Myocyte (in vitro differentiated cells): ENCODE measurements at places on chromosomes 1 and 21. TPM values are rescaled to one million over a fixed set of nuclear protein-coding genes. Genes with fewer than 3 reads are reported as not detected.

- DNase-seq, result no peak
Measured at GRCh38 chr1:242787968-242788367, 263.5 kb upstream of the PLD5 start.

DNA sequence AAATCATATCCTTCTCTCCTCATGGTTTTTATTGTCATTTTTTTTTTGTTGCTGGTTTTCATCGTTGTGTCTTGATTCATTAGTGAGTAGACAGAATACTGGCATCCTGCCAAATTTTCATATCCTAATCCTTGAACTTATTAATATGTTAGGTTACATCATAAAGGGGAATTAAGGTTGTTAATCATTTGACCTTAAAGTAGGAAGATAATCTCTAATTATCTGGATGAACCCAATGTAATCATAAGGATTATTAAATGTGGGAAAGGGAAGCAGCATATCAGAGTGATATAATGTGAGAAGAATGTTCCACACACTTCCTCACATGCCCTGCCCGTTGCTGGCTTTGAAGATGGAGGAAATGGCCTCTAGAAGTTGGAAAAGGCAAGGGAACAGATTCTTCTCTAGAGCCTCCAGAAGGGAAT, 299.7 kb downstream of the HMCN1 start:
- DNase-seq, result peak; percentile 1

- no peak for DNase-seq
Measured at GRCh38 chr1:89935235-89935634, 59.7 kb upstream of the ZNF326 start.

- no peak for DNase-seq
Measured at GRCh38 chr1:55468142-55468795, 253.1 kb upstream of the USP24 start.

DNA sequence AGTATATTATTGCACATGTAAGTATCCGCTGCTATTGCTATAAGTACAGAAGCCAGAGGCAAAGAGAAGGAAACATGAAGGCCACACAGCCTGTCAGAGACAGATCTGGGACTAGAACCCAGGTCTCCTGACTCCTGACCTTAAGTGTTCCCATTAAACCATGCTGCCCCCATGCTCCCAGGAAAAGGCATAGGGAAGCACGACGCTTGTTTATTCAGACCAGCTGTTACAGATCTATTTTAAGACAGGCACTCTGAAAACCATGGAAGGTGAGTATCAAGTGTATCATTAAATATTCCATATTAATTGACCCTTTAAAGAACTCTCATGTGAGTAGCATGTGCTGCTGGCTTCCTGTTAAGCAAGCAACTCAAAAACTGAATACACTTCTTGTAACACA, 11.4 kb downstream of the VAV3 start:
- peak; percentile 82 for DNase-seq

Gene ZSWIM5
- 0.05 TPM in 1 of 2 replicates, not detected in the other for total RNA-seq

Gene FAM163A
- not detected in 2 replicates for total RNA-seq

GRCh38 chr1:30786264-30786991, 28.9 kb upstream of the LAPTM5 start:
- no peak for DNase-seq

DNA sequence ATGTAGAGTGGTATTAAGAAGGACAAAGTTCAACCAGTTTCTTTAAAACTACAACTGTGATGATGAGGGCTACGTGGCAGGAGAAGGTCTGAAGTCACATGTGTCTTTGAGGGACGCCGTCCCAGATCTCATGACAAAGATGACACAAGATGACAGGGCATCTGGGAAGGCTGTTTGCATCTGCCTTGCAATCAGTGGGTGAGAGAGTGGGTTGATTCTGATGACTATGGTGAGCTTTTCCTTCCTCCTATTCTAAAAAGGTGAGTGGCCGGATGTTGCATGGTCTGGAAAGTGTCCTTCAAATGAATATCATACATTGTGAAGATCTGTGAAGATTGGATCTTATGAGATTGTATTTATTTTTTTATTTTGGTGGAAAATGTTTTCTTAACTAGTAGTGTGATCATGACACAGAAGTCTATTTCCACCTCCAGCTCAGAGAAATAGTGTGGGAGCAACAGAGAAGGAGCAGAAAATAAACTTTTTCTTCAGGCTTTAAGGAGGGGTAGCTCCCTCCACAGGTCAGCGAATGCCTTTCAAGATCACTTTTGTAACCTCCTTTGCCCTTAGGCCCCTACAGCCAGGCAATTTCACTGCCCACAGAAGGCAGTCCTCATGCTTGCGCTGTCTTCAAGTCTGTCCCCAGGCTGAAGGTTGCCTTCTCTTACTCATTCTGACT, 76.0 kb upstream of the ATF3 start:
- no peak for DNase-seq

GRCh38 chr1:115179397-115180079, 90.2 kb upstream of the TSPAN2 start:
- peak; percentile 98 for DNase-seq

GRCh38 chr1:172382990-172383389, 37.5 kb upstream of the C1orf105 start:
- DNase-seq, result no peak

- no peak for DNase-seq
Measured at GRCh38 chr1:119782631-119783325, 14.1 kb upstream of the HMGCS2 start.

DNA sequence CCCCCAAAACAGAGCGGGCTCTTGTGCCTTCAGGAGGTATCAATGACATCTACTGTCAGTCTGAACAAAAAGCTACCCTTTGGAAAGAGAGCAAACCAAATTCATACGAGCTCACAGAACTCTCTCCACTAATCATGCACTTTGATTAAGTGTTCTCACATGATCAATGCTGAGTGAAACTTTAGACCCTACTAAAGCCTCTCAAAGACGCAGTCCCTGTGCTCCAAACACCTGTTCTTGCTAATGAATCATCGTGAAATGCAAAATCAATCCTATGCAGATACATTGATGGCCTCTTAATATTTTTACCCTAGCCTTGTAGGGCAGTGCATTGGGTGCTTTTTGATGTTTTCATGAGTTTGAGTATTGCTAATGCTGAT, 113.4 kb downstream of the ZBTB18 start:
- DNase-seq, result peak; percentile 59

- DNase-seq, result no peak
Measured at GRCh38 chr1:184326278-184326677, 60.6 kb upstream of the C1orf21 start.

DNA sequence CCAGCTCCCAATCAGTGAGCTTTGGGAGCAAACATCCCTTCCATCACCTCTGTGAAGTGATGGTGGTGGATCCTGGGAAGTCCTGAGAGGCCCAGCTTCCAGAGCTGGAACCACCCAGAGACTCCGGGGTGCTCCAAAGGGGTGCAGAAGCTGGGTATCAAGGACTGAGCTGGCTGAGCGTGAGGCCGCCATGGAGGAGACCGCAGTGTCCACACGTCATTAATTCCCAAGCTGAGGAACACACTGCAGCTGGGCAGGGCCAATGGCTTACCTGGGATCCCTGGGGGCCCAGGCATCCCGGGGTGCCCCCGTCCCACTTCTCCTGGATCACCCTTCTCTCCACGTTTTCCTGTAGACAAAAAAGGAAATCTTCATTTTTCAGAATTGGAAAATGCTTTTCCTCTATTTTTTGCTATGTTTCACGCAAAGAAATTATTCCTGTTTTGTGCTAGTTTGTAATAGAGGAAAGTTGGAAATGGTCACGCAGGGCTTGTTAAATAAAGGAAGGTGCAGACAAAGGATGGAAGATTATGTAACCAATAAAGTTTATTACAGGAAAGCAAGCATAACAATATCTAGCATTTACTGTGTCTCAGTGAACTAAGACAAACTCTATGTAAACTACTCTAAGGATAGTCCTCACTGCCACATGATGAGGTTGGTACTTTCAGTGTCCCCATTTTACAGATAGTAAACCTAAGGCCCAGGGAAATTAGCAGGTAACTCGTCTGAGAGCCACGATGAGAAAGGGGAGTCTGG, 15.4 kb downstream of the COL9A2 start:
- no peak for DNase-seq

GRCh38 chr1:216173376-216173995, 249.8 kb downstream of the USH2A start:
- DNase-seq, result no peak

GRCh38 chr1:70207492-70207891, 2.1 kb upstream of the LRRC40 start:
- DNase-seq, result no peak

- DNase-seq, result peak; percentile 25
Measured at GRCh38 chr1:89911191-89911991, 83.5 kb upstream of the ZNF326 start.

Gene DLGAP3
- 0.05 TPM in 1 of 2 replicates, not detected in the other for total RNA-seq

Gene C8A
- total RNA-seq, result not detected in 2 replicates

Gene TMIGD3
- not detected in 2 replicates for total RNA-seq

Gene EPHA8
- not detected in 2 replicates for total RNA-seq

GRCh38 chr1:170592591-170593111, 60.7 kb downstream of the GORAB start:
- DNase-seq, result peak; percentile 34

Gene MAP1LC3C
- 37.5 and 38.4 TPM in 2 replicates for total RNA-seq

DNA sequence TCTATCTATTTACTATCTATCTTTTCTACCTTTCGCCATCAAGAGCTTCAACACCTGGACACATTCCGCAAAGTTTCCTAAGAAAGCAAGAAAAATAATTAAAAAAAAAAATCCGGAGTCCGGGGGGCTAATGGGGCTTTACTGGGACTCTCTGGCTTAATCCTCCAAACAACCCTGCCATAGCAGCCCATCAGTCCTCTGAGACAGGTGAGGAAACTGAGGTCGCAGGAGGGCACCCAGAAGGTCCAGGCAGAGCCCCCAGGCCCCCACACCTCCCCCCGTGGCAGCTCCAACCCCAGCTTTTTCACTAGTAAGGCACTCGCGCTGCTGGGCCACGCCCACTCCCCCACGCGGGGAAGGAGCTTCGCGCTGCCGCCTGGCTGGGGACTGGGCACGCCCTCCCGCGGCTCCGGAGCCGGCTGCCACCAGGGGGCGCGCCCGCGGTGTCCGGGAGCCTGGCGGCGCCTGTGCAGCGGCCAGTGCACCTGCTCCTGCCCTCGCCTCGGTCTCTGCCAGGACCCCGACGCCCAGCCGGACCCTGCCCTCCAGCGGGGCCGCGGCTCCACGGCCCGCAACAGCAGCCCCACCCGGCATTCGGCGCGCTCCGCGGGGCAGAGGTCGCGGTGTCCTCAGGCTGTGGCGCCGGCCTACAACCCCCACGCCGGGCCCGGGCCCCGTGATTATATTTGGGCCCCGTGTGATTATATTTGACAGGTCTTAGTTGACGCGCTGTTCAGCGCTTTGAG, 54.1 kb upstream of the SAMD11 start:
- DNase-seq, result peak; percentile 58

DNA sequence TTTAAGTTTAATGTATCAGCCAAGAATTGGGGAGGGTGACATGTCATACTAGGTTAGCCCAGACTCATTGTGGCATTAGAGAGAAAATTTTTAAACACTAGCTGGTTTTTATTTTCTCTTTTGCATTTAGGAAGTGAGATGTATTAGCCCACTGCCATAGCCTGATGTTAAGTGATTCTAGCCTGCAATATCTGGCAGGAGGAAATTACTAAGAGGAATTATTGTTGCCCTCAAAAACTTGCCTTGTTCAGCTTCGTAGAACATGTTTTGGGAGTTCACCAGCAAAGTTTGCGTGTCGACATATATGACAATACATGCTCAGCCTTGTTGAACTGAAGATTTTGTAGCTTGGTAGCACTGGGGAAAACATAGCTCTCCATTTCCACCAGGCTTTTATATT, 12.5 kb downstream of the ADAM30 start:
- DNase-seq, result no peak

DNA sequence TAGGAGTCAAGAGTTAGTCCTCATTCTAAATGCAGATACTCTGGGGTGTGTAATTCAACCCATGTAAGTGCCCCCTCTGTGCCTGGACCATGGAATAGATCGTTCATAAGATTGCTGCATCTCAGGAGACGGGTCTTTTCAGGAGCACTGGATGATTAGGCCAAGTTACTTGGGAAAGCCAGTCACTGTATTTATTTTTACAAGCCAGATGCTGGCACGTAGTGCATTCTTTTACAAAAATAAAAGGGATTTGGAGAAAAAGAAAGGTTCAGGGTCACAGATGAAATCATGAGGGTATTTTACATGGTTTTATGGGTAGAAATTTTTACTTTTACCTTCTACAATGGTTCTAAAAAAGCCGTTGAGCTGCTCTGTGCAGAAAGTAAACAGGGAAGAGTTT, 102.6 kb upstream of the UBE2U start:
- DNase-seq, result no peak

DNA sequence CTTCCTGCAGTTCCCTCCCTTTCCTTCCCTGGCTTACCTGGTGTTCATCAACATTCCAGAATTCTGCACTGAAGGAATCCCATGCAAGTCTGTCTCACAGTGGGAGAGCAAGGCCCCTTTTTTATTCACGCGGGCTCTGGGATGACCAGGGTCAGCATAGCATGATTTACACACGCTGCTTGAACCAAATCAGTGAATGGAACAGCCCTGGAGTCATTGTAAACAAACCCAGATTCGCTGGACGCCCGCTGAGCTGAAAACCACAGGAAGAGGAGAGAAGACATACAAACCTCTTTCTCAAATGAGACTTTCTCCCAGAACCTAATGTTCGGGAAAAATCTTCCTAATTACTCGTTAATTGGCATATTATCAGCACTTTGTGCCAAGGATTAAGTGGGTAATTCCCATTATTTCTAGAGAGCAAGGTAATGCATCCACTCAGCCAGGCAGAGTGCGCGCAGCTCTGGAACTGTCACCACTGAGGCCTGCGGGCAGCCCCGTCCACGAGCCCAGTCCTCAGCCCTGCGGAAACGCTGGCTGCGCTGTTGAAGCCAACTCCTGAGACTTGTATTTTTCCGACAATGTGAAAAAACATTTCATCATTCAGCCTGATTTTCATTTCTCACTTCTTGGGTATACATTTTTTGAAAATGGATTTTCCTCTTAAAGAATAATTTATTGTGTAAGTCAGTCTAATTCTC, 140.0 kb downstream of the ETS2 start:
- no peak for DNase-seq

- no peak for DNase-seq
Measured at GRCh38 chr1:186595969-186596368, 84.3 kb downstream of the PTGS2 start.

Gene PM20D1
- not detected in 2 replicates for total RNA-seq

DNA sequence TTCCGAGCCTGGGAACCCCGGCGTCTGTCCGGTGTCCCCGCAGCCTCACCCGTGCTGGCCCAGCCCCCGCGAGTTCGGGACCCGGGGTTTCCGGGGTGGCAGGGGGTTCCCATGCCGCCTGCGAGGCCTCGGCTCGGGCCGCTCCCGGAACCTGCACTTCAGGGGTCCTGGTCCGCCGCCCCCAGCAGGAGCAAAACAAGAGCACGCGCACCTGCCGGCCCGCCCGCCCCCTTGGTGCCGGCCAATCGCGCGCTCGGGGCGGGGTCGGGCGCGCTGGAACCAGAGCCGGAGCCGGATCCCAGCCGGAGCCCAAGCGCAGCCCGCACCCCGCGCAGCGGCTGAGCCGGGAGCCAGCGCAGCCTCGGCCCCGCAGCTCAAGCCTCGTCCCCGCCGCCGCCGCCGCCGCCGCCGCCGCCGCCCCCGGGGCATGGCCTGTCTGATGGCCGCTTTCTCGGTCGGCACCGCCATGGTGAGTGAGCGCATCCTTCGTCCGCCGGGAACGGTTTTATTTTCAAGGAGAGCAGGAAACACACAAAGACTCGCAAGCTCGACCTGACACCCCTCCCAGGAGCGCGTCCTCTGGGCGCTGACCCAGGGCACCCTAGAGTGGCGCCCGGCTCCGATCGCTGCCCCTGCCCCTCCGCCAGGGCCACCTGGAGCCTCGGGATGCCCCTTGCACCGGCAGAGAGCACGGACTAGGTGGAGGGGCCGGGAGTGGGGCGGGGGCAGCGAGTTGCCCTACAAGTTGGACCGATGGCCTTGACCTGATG, at the start of gene ABCG1:
TSS of gene ABCG1 (plus strand) at position 305 of the 770 bp plus-strand sequence. CDS start at position 428, 123 bp downstream.
- DNase-seq, result no peak

Gene SLC25A34
- total RNA-seq, result 5.2 and 13.0 TPM in 2 replicates
